Stimulated activated CD4-positive, alpha-beta T cell treated with anti-CD3 and anti-CD28 coated beads, Interleukin-1b, Interleukin-23, amount 100 ng/mL, for 24 hours (primary cell): ENCODE measurements at places on chromosomes 7 and 10.

- no peak for DNase-seq
Measured at GRCh38 chr7:957418-958220, 3.1 kb upstream of the ADAP1 start.

DNA sequence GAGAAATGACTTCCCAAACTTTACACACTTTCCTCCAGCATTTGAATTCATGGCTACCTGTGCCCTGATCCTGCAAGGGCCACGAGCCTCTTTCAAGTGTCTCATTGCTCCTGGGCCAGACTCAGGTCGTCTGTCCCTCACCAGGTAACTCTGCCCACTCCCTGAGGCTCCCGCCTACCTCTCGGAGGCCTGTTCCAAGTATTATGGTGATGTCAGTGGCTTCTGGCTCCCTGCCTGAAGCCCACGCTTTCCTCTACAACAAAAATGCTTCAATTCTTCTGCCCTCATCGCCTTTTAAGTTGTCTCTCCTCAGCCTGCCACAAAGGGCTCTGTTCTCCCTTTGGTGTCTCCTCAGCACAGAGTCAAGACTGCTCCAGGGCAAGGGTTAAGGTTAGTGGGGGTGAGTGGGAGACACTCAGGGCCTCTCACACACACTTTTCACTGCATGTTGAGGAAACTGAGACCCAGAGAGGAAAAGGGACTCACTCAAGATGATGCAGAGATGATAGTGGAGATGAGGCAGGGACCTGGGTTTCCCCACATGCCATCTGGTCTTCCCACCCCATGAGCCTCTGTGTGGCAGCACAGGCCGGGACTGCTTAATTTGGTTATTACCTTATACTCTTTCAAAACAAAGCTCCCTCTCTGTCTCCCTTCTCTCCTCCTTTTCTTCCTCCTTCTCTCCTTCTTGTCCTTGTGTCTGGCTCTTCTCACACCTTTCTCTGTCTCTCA, 28.3 kb upstream of the EGR2 start:
- DNase-seq, result no peak

- DNase-seq, result no peak
Measured at GRCh38 chr7:101792051-101792681, 25.3 kb upstream of the CUX1 start.

GRCh38 chr7:69800495-69800894, 202.2 kb downstream of the AUTS2 start:
- DNase-seq, result no peak

GRCh38 chr7:45589915-45590678, 15.9 kb downstream of the ADCY1 start:
- no peak for DNase-seq

DNA sequence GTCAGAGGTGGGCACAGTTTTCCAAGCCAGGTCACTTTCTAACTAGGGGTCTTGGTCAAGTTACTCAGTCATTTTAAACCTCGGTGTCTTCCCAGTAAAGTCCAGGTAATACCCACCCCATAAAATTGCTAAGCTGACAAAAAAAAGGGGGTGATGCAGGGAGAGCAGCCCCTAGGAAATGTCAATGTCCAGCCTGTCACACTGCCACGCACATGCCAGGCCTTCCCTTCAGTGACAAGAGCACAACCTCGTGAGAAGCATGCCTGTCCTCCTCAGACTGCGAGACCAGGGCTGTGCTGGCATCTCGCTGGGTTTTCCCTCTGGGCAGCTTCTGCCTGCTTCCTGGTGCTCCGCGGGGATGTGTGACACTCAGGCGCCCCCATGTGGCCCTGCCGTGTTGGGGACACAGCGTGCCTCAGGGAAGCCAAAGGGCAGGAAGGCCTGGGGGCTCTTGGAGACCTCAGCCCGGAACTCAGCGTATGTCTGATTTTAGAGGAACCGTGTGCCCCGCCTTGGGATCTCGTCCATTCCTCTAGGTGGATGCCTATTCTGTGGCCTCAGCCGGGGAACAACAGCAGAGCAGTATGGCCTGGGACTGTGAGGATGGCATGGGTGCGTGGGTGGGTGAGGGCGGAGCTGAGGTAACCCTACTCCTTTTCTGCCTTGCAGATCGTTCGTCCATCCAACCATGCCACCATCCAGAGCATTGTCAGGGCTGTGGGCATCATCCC, 10.2 kb upstream of the GDF2 start:
- peak; percentile 63 for DNase-seq

GRCh38 chr10:75061709-75062505, 49.5 kb upstream of the SAMD8 start:
- no peak for DNase-seq

DNA sequence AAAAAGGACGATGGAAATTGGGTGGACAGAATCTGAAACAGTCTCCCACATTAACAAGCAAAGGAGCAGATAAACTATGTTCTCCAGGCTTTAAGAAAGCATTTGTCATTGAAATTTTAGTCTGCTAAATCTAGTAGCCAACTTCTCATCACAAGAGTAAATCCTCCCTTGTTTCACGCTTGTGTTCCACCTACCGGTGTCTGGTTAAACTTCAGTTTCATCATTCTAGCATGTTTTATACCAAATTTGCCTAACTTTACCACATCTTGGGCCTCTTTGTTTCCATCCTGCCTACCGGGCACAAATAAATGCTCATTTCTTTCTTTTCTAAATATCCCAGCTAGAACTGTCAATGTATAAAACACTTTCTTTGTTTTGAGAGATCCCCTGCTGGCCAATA, 5.8 kb downstream of the LIPA start:
- DNase-seq, result no peak

DNA sequence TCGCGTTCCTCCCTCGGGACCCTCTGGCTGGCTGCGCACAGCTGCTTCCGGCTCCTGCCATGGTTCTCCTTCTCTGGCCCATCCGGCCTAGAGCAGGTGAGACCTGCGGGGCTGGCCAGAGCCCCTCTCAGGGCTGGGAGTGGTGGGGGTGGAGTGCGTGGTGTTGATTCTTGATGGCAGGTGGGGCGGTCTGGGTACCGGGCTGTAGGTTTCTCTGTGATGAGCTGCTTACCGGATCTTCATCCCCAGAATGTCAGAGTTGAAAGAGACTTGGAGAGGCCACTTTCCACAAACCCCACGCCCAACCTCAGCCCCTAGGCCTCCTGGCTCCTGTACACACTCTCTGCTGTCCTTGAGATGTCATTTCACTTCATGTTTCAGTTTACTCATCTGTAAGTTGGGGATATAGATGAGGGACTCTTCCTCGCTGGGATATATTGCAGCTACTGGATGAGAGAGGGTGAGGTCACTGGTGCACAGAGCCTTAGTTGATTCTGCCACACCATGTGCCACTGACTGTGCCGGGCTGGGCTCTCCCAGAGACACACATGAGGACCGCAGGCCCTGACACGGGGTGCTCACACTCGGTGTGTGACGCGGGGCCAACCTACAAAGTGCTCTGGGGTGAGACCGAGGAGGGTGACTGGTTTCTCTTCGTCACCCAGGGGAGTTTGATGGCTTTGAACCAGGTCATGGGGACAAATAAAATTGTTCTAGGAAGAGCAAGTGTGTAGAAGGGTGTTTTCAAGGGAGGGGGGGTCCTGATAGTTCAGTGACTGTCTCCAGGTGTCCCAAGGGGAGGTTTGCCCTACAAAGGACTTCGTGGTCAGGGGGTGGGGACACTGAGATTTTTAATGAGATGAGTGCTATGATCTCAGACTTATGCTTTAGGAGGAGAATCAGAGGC, 29.5 kb downstream of the ZNF775 start:
- no peak for DNase-seq

- no peak for DNase-seq
Measured at GRCh38 chr7:27200761-27201579, 1.1 kb upstream of the HOXA13 start.

DNA sequence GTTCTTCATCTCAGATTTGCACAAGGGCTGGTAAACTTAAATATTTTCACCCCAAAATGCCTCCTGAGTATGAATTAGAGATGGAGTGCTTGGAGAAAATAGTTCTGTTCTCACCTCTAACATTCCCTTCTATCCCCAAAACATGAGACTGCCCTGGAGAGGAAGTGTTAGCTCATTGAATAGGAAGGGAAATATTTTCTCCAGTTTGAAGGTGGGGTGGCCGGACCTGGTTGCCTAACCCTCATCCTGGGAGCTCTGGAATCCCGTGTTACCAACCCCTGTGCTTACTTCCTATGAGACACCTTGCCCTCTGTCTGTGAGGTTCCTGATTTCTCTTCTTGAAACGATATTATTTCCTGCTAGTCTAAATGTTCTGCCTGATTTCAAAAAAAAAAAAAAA, 779 bp downstream of the IFIT2 start:
- no peak for DNase-seq

DNA sequence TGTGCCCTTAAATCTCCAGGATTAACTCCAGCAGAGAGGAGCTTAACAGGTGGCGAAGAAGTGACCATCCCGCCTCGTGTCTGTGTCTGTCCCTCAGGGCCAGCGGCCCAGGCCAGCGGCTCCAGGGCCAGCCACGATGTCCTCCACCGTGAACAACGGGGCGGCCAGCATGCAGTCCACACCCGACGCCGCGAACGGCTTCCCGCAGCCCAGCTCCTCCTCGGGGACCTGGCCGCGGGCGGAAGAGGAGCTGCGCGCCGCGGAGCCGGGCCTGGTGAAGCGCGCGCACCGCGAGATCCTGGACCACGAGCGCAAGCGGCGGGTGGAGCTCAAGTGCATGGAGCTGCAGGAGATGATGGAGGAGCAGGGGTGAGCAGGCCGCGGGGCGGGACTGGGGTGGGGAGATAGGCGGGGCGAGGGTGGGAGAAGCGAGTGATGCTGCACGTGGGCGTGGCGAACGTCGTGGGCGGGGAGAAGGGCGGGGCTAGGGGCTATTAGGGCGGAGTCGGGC, 33.3 kb downstream of the SRRM3 start:
- peak; percentile 68 for DNase-seq

DNA sequence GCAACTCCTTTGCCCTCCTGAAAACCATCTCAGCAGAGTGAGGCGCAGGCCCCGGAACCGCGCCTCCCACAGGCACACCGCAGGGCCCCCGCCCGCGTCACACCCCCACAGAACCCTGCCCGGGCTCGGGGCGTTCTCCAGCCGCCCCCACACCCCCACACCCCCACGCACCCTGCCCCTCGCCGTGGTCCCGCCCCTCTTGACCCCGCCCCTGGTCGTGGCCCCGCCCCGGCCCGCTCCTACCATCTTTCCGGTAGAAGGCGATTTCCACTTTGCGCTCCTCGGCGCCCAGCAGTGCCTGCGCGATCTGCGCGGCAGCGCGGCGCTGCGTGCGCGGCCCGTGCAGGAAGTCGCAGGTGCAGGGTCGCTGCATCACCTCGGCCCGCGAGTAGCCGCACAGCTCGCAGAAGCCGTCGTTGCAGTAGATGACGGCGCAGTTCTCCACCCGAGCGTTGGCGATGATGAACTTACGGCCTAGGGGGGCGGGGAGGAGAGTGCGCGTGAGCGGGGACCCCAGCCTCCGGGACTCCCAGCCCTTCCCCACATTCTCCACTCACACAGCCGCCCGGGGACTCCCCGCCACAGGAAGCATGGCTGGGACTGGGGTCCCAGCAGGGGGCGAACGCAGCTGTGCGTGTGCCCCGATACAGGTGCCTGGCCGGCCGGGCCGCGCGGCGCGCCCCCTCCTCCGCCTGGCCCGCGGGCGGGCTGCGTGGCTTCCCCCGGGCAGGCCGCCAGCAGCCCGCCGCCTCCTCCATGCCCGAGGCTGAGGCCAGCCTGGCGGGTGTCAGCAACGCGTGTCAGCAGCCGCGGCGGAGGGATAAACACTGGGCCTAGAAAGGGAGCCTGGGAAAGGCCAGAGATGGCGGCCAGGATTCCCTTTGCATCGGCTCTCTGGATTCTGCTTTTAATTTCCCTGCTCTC, 3.4 kb downstream of the KCNH2 start:
- DNase-seq, result peak; percentile 64

GRCh38 chr7:154649434-154649833, 353.5 kb downstream of the PAXIP1 start:
- no peak for DNase-seq

GRCh38 chr10:87618566-87619423, 40.9 kb upstream of the PAPSS2 start:
- DNase-seq, result no peak

GRCh38 chr7:51970961-51971665, 654.5 kb upstream of the COBL start:
- no peak for DNase-seq

GRCh38 chr7:151491859-151492258, 27.8 kb downstream of the RHEB start:
- no peak for DNase-seq

GRCh38 chr7:151137076-151137675, 30.3 kb downstream of the GBX1 start:
- DNase-seq, result no peak

DNA sequence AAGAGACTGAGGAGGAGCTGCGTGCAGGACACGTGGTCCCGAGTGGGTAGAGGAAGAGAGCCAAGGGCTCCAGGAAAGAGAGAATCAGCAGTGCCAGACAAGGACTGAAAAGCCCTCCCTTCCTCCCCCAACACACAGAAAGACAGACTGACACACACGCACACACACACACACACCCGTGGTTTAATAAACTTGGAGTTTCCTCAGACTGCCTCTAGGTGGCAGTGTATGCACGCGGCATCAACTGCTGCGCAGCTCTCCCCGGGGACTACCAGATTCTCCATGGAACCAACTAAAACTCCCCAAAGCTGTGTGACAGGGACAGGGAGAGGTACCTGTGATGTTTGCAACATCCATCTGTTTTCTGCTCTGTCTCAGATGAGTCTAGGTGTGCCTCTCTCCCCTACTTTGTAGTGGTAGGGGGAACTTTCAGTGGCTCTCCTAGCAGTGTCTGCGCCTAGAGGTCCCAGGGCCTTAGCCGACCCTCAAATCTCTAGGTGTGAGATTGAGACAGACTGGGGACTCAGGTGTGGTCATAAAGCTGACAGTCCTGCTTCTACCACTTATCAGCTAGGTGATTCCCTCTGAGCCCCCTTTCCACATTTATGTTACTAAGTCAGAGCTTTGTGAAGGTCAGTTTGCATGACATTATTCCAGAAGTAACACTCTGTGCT, 9.3 kb upstream of the TSPAN14 start:
- DNase-seq, result peak; percentile 46

DNA sequence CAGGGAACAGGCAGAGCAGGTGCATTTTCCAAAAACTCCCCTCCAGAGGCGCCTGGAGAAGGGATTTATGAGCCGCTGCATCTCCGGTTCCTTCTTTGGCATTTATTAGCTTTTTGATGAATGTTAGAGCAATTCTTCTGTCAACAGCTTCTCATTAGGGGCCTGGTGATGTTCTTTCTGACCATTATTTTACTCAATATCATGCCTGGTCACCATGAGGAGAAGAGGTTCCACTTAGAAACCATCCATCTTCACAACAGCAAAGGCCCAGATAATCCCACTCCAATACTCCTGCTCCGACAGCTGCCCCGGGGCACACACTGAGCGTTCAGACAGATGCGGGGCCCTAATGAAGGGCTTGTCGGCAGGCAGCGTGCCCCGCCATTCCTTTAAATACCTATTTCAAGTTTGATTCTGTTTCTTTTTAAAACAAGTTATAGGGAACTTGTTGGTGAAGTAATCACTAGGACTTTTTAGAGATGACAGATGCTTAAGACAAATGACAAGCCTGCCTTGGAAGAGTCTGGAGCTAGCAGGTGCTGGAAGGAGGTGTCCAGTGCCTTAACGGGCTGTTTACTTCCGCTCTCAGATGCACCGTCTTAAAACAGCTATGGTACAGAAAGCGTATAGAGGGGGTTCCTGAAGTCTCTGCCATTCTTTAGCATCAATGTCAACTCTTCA, 31.7 kb downstream of the ECHDC3 start:
- no peak for DNase-seq

GRCh38 chr7:45921699-45922519, 837 bp upstream of the IGFBP3 start:
- DNase-seq, result no peak
